Ovary (tissue), 10 donors: ENCODE measurements at places on chromosomes 16 and 17. TPM values are rescaled to one million over a fixed set of nuclear protein-coding genes. Genes with fewer than 3 reads are reported as not detected.

Gene TLCD1
- total RNA-seq, result 1.5 TPM

DNA sequence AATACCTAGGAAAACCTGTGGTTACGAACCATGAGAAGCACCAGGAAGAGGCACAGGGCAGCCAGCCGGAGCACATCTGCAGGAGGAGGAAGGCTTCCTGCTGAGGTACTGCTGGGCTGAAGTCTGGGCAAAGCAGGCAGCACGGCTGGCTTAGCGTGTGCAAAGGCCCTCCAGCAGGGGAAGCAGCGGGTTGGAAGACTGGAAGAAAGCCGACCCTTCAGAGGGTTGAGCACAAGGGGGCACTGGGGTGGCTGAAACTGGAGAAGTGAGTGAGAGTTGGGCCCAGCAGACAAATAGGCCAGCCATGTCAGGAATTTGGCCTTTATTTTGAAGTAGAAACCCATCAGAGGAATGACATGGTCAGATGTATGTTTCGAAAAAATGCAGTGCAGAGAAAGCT lies 12.1 kb upstream of the HSD3B7 start:
- H3K36me3 ChIP-seq, result no peaks in the 10 kb centered on the region
- no peak overlapping the region for H3K4me3 ChIP-seq
- H3K27ac ChIP-seq, result no peak overlapping the region
- no peak for DNase-seq

DNA sequence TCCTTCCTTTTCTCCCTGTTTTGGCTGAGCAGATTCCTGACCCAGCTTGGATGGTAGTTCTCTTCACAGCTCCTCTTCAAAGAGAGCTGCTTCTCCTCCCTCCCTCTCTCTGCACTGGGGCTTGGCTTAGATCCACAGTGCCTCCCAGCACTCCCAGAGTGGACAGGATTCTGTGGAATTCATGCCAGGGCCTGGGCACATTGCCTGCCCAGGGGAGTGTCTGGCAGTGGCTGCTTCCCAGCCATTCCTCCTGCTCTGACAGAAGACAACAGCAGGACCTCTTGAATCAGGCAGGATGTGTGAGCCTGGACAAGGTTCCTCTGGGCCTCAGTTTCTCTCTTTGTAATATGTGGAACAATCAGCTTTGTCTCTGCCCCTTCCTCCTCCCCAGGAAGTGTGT lies 4.5 kb upstream of the MMP28 start:
- H3K4me3 ChIP-seq, result no peak overlapping the region
- H3K36me3 ChIP-seq, result no peaks in the 10 kb centered on the region
- H3K4me1 ChIP-seq, result peaks cover 2% of the 10 kb centered on the region
- no peak overlapping the region for H3K27ac ChIP-seq

DNA sequence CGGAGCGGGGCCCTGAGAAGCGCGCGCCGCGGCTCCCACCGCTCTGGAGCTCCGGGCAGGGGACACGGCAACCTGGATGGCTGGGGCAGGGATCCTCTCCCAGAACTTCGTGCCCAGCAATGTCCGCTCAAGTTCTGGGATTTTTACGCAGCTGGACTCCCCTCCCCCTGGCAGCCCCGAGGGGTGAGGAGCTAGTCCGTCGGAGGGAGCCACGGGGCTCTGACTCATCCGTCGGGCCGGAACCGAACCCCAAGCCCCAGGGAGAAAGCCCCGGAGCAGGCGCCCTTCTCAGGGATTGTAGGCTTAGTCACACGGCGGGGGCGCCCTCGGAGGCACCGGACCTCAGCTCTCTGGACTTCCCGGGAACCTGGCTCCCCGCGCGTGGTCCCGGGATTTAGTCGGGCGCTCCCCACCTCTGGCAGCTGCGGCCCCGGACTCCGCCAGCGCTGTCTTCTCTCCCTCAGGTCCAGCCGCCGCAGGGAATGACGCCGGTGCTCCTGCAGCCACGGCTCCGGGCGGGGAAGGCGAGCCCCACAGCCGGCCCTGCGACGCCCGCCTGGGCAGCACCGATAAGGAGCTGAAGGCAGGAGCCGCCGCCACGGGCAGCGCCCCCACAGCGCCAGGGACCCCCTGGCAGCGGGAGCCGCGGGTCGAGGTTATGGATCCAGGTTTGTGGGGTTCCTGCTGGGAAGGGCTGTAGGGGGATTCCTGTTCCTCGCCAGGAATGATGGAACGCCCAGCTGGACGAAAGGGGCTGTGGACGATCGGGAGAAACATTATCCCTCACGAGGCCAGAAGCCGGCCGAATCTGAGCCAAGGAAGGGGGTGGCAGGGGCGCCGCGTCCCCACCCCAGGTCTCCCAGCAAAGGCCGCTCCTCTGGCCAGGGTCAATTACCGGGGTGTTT lies 830 bp downstream of the SPHK1 start:
- peak overlapping the region; percentile 46 for H3K27ac ChIP-seq
- peaks cover 12% of the 10 kb centered on the region for H3K4me1 ChIP-seq
- no peaks in the 10 kb centered on the region for H3K36me3 ChIP-seq

GRCh38 chr17:68533887-68534694 lies 21.9 kb downstream of the PRKAR1A start:
- H3K27me3 ChIP-seq, result no peaks in the 10 kb centered on the region
- no peak overlapping the region for H3K4me3 ChIP-seq
- no peaks in the 10 kb centered on the region for H3K4me1 ChIP-seq
- DNase-seq, result no peak
- no peaks in the 10 kb centered on the region for H3K36me3 ChIP-seq

DNA sequence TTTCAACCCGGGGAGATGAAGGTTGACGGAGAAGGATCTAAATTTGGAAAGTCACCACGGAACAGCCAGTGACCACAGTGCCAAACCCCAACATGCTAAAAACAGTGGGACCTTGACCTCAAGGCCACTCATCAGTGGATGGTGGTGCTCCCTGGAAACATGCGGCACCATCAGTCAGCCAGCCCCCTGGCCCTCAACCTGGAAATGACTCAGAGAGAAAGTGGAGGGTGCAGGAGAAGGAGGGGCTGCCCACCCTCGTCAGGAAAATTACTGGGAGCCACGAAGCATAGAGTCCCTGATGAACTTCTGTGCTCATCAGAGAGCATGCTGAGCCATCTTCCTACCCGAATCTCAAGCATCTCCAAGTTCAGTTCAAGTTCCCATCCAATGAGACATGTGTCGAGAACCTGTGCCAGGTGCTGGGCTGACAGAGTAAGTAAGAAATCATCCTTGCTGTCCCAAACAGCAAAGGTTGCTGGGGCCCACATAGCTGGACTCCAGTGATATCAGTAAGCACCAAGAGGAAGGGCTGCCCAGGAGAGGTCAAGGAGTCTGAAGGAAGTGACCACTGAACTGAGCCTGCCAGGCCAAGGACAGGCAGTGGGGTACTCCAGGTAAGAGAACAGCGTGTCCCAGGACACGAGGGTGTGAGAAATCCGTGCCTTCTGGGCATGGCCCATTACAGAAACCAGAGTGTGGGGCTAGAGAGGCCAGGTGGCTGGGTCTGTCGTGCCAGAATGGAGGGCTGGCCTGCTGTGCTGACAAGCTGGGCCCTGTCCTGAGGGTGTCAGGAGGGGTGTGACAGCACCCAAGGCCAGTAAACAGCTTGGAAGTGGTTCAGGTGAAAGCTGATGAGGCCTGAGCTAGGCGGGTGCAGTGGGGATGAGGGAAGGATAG lies 5.2 kb downstream of the PECAM1 start:
- H3K4me1 ChIP-seq, result peaks cover 18% of the 10 kb centered on the region
- peak; percentile 95 for DNase-seq
- H3K36me3 ChIP-seq, result no peaks in the 10 kb centered on the region
- H3K27me3 ChIP-seq, result no peaks in the 10 kb centered on the region
- H3K4me3 ChIP-seq, result peak overlapping the region; percentile 19
- H3K27ac ChIP-seq, result peak overlapping the region; percentile 88

- no peaks in the 10 kb centered on the region for H3K27me3 ChIP-seq
- no peaks in the 10 kb centered on the region for H3K4me1 ChIP-seq
- H3K36me3 ChIP-seq, result no peaks in the 10 kb centered on the region
Measured at GRCh38 chr17:34434052-34434451, 71.0 kb upstream of the CCL1 start.
